ENCODE measurements at places on chromosomes 5 and 9.

DNA sequence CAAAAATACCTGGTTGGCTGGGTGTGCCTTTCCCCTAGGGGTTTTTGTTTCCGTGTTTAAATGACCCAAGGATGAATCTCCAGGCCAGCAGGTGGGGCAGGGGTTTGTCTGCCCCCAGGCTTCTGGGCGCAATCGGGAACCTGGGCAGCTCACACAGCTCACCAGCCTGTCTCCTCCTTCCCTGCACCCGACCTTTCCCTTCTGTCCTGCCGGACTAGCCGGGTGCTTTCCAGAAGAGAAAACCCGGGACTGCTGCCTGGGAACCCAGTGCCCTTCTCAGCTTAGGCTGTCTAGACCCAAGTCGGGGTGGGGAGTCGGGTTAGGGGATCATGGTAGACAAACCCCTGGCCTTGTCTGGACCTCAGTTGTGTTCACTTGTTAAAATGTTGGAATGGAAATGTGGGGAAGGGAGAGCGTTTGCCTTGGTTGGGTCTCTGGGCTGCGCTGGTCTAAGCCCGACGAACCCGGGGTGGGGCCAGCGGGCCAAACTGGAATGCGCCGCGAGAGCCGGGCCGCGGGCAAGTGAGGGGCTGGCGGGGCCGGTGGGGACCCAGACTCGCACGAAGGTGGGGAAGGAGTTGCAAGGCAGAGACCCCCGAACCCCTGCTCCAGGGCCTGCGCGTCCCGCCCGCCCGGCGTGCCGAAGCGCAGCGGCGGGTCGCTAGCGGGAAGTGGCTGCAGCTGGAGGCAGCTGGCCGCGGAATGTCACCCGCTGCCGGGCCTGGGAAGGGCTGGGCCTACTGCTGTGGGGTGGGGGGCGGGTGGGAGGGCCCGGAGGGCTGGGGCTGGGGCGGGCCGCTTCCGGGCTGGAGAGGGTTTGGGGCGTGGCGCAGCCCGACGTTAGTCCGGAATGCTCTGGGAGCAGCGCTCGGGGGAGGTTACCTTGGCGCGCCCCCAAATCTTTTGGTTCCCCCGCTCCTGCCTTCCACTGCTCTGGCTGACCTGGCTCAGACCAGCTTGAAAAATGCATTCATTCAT, 84.6 kb downstream of the DAB2IP start:
- DNase-seq, result no peak

DNA sequence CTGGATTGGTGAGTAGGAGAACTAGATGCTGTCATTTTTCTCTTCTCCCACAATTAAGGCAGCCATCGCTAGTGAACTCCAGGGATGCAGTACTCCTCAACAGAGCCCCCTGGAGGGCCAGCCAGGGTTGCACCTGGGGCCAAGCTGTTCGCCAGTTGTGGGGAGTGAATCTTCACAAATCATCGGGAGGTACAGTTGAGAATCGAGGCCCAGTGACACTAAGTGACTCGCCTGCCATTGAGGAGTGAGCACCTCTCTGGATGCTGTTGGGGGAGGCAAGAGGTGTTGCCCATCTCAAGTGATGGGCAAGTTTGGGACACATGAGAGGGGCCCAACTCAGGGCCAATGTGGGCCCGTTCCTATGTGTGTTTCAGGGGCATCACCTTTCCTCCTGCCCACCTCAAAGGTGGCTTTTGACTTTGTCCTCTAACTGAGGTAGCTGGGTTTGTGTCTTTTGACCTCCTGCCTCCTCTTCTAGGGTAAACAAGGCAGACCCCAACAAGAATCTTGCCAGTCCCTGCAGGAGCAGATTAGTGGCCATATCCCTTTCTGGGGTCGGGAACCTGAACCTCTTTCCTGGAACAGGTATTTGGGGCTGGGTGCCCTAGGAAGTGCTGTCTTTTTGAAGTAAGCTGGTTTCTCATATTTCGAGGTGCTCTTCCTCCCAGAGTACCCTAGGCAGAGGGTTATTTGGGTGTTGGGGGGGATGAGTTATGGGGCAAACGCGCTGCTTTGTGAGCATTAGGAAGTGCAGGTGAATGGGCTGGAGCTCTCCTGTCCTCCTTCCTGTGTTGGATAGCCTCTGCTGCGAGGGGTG, 181.2 kb downstream of the MACROH2A1 start:
- DNase-seq, result no peak

DNA sequence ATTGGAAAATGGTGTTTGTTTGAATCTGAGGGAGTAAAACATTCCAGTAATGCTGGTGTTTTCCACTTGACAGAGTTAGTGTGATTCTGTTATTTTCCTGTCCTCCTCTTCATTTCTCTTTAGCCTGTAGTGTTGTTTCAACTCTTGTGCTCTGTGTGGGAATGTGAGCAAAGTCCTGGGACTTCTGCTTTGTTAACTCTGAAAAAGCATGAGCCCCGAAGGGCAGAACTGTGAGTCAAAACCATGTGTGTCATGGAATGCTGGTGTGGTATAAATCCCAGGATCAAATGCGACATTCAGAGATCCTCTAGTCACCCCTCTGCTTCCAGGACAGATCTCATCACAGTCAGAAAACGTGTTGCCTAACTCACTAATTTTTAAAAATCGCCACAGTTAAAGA, 8.9 kb downstream of the F2R start:
- no peak for DNase-seq

DNA sequence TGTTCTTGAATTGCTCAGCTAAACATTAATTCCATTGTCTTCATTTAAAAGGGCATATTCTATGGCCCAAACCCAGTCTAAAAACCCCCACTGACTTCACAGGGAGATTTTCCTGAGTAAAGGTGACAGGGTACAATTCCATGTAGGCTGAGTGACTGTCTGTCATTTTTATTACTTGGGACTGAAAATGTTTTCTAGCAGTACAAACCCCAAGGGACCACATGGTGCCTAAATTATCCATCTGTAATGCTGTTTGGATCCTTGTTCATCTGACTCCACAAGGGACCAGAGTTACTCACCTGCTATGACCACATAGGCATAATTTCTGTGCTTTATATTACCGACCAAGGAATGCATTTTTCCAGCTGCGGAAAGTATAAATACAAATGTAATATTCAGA, 349.1 kb downstream of the ZNF608 start:
- no peak for DNase-seq

DNA sequence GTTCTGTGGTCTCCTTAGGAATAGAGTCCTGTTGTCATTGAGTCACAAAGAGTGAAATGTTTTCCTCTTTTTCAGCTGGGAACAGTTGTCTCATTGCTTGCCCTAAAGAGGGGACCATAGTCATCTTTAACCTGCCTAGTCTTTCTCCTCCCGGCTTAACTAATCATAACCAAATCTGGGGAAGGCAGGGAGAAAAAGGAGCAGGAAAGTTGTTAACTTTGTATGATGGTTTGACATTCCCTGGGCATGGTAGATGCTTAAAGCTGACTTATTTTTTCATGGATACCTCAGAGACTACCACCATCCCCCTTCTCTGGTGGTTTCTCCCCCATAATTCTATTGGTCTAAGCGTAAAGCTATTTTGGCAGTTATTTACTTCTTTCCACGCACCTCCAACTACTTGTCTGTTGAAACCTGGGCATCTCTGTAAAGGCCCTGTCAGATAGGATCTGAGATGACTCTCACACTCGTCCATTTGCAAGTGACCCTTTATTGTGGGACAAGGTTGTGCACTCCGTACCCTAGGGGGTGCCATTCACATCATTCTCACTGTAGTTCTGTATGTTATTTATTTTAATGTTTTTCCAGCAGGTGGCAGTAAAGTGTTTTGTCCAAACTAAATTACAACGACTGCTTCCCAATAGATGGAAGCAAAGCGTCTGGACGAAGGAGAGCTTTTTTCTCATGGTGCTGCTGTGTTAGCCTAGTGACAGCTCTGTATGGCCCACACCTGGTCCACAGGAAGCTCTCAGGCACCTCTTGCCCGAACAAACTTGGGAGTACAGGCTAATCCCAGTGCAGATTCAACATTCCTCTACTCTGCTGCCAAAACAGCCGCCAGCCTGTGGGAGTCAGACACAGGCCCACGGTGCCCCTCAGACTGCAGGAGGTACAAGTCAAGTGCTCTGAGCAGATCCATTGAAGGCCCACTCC, 3.0 kb upstream of the FAM13B start:
- peak; percentile 83 for DNase-seq

GRCh38 chr5:153818626-153819025, 220.1 kb downstream of the FAM114A2 start:
- DNase-seq, result no peak

GRCh38 chr5:166276006-166276405, 2015.4 kb upstream of the WWC1 start:
- DNase-seq, result no peak

DNA sequence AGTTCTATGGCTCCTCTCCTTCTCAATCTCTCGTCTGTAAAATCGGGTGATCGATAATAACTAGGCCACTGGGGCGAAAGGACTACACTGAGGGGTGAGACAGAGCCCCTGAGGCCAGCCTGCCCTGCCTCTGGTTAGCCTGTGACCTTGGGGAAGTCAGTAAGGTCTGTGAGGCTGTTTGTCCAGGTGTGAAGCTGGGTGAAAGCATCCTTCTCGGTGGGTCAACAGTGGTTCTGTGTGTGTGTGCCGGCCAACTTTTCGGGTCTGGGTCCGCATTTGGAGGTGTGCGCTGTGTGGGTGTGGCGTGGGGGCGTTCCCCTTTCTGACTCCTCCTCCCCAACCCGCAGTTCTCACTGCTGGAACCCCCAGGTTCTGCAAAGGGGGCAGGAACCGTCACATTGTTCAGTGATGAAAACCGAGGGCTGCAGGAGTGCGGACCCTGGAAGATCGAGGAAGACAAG, 5.0 kb upstream of the RNF44 start:
- DNase-seq, result no peak

GRCh38 chr9:84146893-84147710, 166.5 kb downstream of the RMI1 start:
- DNase-seq, result no peak

GRCh38 chr5:160083501-160083900, 35.7 kb downstream of the PWWP2A start:
- no peak for DNase-seq

- DNase-seq, result no peak
These were observed 100.0 kb downstream of the GDNF start for GRCh38 chr5:37739817-37740261.

- no peak for DNase-seq
These were observed 31.2 kb downstream of the FGF18 start for GRCh38 chr5:171450423-171451331.

DNA sequence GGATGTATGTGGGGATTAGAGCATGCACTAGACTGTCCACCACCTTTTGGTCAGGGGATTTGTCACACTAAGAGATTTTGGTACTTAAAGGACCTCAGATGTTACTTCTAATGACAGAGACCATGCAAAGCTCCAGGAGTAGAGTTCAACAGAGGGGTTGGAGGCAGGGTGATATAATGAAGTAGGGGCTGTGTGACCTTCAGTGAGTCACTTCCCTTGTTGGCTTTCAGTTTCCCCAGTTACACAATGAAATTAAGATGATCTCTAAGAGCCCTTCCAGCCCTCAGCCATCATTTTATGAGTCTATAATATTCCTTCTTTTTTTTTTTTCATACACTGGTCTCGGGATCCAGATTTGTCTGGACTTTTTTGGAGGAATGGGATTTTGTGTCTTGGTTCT, 26.8 kb downstream of the GLRA1 start:
- no peak for DNase-seq

GRCh38 chr9:113152699-113153098, 1.9 kb downstream of the SLC31A2 start:
- no peak for DNase-seq

DNA sequence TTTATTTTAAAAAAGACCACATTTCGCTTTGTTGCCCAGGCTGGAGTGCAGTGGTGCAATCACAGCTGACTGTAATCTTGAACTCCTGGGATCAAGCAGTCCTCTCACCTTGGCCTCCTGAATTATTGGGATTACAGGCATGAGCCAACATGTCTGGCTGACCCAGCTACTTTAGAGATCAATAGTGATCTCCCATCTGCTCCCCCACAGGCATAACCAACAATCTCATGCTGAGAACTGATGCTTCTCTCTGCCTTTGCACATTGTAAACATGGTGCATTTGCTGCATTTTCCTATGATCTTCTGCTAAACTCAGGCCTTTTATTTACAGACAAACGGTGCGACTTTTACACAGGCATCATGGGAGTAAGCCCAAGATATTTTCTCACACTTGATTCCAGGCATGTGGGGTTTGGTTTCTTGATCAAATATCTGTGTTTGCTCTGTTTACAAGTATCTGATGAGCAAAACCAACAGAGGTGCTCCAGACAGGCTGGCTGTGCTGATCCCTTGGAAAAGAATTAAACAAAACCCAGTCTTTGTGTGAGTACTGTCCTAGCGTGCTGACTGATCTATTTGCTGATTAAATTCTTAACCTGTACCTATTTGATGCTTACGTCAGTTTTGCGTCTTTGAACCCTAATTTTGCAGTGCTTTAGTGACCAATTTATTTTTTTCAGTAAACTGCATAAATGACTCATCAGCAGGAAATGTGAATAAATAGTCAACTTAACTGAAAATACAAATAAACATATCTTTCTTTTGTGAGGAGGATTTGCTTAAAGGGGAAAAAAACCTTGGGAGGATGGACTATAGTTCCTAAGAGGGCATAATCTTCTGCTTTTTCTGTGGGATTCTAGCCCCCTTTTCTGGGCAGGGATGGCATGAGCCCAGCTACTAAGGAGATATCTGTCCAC, 191.7 kb upstream of the NR3C1 start:
- DNase-seq, result peak; percentile 66

DNA sequence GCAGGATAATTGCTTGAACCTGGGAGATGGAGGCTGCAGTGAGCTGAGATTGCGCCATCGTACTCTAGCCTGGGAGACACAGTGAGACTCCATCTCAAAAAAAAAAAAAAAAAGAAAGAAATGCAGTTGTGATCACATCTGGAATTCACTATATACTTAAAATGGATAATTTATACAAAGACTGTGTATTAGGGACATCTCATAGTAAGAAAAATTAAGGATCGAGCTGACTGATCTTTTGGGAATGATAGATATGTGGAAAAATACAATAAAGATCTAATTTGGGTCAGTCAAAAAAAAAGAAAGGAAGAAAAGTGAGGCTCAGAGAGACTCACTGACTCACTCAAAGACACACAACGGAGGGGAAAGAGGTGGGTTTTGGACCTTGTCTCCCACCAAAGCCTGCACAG, 73.2 kb upstream of the STXBP1 start:
- DNase-seq, result no peak

All from SHP77 treated with DMSO at 0.1 percent for 48 hours (cell line).